ENCODE measurements at places on chromosomes 2 and 18.

DNA sequence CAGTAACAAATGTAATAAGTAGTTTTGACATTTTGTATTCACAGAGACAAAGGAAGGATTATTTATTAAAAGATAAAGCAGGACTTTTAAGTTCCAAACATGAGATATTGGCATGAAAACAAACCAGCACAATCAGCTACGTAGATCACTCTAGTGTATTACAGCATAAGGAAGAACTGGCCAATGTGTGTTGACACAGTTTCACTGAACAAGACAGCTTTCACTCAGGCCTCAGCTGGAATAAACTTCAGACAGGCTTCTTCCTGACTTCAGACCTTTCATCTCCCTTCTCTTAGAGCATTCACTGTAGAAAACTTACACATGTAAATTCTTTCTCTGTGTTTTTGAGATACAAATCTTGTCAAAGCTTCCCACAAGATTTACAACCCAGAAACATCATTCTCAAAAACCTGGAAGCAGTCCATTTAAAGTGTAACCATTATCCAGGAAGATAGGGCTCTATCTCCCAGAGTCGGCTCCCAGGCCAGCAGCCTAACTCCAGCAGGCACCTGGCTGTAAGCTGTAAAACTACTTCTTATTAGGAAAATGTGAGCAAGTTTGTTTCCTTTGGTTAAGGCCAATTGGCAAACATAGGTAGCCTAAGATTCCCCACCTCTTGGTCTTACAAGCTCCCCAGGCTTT, 768.3 kb upstream of the CDH7 start:
- no peak for DNase-seq

GRCh38 chr18:75378376-75379315, 48.9 kb downstream of the SMIM21 start:
- no peak for DNase-seq

GRCh38 chr2:45011621-45012602, 2.7 kb upstream of the SIX2 start:
- no peak for DNase-seq

GRCh38 chr2:98025481-98026037, 29.8 kb upstream of the TMEM131 start:
- no peak for DNase-seq

DNA sequence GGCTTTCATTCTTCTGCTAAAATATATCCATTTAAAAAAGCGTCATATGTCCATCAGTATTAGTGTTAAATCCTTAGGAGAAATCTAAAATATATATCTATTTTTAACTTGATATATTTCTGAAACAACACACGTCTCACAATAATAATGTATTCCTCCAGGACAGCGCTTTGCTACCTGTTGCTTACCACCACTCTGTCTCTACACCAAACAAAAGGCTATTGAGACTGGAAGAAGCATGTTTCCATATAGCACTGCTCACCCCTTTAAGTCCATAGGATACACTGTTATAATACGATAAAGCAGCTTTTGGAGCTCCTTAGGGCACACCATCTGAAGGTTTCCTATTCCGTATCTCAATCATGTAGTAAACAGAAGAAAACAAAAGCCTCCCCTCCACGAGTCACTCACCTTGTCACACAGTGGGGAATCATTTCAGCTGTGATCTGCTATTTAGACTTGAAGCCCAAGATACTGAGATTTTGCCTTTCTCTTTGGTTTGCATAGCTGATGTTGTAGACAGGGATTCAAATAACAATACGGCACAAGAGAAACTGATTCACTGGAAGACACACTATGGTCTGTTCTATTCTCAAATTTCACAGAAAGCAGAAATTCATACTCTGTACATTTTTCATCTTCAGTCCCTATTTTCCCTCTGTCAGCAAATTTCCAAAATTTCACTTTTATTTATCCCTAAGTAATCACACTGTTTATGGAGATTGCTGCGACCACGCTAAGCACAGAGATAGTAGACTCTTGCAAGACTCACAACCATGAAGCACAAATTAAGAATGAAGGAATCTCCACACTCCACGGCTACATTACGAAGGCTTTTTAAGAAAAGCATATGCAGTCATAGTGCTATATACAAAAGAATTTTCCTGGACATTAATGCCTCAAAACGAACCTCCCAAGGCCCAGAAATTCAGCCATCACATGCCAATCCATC, 187.1 kb downstream of the TCF4 start:
- DNase-seq: no peak

GRCh38 chr18:37524498-37525261, 40.9 kb downstream of the CELF4 start:
- DNase-seq: no peak

DNA sequence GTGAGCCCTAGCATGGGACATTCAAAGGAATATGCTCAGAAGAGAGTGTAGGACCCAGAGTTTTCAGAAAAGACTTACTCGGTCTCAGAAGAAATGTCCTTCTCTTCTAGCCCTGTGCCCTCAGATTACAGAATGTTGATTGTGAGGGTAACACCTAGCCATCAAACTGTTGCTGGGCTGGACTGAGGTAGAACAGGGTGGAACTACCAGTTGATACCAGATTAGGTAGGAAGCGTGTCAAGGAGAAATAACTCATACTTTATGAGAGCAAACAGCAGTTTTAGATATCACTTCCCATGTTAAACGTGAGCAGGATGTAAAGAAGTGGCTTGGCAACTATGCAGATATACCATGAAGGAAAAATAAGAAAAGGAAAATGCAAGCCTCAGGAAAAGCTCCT, 22.8 kb downstream of the PLEKHB2 start:
- no peak for DNase-seq

GRCh38 chr2:224687156-224687555, 29.0 kb downstream of the CCDC195 start:
- DNase-seq: no peak

- no peak for DNase-seq
Measured at GRCh38 chr2:149449017-149449416, 118.6 kb downstream of the LYPD6 start.

GRCh38 chr2:63926815-63927214, 85.1 kb downstream of the UGP2 start:
- no peak for DNase-seq

DNA sequence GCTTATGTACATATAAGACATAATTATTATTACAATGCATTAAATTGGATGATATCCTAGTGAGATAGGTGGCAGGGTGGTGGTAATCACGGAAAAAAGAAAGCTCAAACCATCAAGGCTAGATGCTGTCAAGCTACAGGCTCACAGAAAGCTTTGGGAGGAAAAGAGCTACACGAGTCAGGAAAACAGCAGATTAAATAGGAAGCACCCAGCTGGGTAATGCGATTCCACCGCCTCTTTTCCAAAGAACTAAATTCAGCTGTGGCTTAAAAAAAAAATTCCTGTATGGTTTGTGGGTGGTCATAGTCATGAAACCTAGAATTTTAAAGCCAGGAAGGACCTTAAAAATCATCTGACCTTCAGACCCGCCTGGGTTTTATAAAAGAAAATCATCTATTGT, 23.7 kb upstream of the PTPN4 start:
- no peak for DNase-seq

GRCh38 chr2:187566266-187566665, 12.0 kb upstream of the TFPI start:
- no peak for DNase-seq

DNA sequence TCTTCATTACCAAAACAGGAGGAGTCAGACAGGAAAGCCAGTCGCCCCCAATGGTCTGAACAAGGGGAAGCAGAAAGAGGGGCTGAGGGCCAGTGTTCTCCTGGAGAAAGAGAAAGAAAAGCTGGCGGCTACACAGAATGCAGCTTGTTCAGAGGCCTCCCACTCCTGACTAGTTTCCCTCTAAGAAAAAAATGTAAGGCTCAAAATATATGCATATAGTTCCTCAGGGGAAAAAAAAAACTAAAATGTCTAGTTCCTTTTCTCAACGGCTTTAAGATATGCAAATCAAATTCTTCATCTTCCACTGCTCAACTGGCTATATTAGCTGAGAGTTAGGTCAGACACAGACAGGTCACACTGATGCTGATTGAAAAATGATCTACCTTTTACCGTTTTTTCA, 18.6 kb downstream of the MBOAT2 start:
- no peak for DNase-seq

DNA sequence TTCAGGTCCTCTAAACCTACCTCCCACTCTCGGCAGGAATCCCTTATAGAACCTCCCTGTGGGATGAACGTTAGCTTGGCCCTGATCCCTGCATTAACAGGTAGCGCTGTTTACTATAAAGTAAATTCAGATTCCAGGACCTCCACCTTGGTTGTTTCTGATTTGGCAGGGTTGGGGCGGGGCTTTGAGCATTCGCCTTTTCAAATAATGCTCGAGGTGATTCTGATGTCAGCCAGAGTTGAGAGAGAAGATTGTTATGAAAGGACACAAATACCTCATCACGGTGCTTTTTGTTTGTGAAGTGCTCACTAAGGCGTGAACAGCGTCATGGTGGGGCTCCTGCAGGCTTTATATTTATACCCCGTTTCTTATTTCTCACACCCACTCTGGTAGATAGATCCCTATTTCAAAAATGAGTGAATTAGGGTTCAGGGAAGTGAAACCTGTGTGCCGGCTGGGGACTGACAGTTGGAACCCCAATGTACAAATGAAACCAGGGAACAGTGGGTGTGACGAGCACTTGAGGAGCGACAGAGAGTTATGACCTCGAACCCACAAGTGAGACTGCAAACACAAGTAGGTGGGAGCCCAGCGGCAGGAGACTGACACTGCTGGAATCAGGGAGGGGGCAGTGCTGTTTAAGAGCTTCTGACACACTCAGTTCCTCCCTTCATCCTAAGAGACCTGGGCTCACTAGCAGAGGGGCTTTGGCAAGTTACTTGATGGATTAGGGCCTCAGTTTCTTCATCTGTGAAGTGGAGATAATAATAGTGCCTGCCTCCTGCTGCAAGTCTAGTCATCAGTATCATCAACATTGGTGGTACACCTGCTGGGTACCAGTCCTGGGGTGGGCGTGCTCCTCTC, 14.2 kb upstream of the CXCR4 start:
- no peak for DNase-seq

GRCh38 chr2:100603948-100604633, 41.3 kb downstream of the PDCL3 start:
- DNase-seq: no peak

- no peak for DNase-seq
Measured at GRCh38 chr2:137383391-137383790, 580.9 kb upstream of the HNMT start.

GRCh38 chr2:123717636-123718334, 307.3 kb upstream of the CNTNAP5 start:
- DNase-seq: no peak

- DNase-seq: no peak
Measured at GRCh38 chr2:119126650-119127049, 31.9 kb downstream of the C1QL2 start.

GRCh38 chr2:139850254-139850890, 1070.2 kb upstream of the NXPH2 start:
- DNase-seq: no peak

- DNase-seq: peak; percentile 73
Measured at GRCh38 chr2:174593574-174594203, 3.9 kb downstream of the WIPF1 start.

DNA sequence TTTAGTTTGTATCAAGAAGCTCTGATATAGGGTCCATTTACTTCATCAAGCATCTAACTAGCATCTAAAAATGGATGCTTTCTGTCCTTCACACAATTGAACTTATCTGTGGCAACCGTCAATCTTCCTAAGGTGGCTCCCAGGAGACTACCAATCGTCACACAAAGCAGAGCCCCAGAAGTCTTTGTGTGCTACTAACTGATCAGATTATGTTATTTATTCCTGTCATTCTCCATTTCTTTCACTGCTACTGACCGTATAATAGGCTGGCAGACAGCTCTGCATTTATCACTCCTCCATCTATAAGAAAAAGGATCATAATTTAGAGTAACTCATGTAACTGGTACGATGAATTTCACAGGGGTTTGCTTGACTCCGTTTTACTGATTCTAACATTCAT, 585.0 kb upstream of the NXPH2 start:
- no peak for DNase-seq

DNA sequence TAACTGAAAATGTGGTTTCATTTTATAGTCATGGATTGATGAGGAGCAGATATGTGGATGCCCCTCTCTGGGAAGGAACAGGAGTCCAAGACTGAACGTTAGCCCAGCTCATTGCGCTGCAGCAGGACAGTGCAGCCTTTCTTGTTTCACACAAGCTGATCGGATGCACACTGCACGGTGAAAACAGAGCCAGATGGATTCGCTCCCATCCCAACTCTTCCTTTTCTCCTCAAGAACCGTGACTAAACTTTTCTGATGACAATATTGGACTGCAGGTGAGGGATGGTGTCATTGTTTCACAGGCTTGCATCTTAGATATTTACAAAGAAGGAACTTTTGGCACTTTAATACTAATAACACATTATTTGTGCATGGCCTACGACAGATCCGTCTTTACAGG, 33.8 kb upstream of the COPS8 start:
- no peak for DNase-seq

DNA sequence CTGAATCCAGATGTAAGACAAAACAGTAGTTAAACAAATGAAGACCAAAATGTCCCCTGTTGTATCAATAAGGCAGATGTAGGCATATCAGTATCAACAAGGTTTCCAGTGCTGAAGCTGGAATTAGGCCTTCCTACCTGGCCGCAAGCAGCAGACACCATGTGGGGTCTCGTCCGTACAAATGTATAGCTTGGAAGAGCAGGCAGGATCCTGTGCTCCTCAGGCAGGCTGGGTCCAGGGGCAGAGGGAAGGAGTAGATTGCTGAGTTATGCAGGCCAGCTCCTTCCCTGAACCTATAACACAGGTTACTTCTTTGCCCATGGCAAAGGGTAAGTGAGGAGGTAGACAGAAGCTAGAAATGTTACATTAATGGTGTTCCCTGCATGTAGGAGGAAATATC, 23.5 kb downstream of the NTSR2 start:
- no peak for DNase-seq

DNA sequence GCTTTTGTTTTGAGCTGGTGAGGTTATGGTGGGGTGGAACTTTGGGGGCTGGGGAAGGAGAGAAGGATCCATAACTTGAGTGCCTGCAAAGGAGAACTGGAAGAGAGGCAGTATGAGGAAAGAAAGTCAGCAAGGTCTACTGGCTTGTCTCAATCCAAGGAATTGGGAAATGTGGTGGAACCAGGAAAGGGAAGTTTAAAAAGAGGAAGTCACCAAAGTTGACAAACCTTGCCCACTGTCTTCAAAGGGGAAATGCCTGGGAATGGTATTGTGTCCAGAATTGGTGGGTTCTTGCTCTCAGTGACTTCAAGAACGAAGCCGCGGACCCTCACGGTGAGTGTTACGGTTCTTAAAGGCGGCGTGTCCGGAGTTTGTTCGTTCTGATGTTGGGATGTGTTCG, 304.1 kb upstream of the FAM98A start:
- DNase-seq: no peak

DNA sequence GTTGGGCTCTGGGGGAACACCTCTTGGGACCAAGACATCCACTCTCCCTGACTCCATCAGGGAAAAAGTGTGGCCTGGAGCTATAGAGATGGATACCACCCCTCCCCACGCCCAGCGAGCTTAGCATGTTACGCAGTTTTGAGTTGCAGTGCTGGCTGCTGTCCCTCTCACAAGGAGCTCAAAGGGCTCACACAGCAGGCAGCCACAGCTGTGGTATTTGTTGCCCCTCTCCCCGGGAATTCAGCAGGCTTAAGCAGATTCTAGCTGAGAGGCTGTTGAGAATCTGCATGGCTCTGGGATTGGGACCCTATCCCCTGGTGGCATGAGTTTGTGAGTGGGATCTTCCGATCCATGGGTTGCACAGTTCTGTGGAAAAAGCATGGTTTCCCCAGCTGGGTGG, 673.1 kb upstream of the FSHR start:
- no peak for DNase-seq

GRCh38 chr18:35352283-35352682, 8.1 kb upstream of the ZNF24 start:
- no peak for DNase-seq

- no peak for DNase-seq
Measured at GRCh38 chr2:178114462-178114861, 2.2 kb downstream of the RBM45 start.

Data from astrocyte of the cerebellum (primary cell).